Activated T-helper 2 cell treated with anti-CD3 and anti-CD28 coated beads, Interferon-gamma antibody, Interleukin-2, Interleukin-4, amounts not matched to agents 10 μg/mL and 5 μg/mL and 100 μg/mL, durations not matched to agents 14 hours and 24 hours and 36 hours (primary cell): ENCODE measurements at places on chromosomes 6 and 20. TPM values are rescaled to one million over a fixed set of nuclear protein-coding genes. Genes with fewer than 3 reads are reported as not detected.
A peak's percentile ranks its signal among the peaks of the same experiment; 100 is the strongest.

CALHM5 gene
- not detected in 2 replicates for total RNA-seq

DNA sequence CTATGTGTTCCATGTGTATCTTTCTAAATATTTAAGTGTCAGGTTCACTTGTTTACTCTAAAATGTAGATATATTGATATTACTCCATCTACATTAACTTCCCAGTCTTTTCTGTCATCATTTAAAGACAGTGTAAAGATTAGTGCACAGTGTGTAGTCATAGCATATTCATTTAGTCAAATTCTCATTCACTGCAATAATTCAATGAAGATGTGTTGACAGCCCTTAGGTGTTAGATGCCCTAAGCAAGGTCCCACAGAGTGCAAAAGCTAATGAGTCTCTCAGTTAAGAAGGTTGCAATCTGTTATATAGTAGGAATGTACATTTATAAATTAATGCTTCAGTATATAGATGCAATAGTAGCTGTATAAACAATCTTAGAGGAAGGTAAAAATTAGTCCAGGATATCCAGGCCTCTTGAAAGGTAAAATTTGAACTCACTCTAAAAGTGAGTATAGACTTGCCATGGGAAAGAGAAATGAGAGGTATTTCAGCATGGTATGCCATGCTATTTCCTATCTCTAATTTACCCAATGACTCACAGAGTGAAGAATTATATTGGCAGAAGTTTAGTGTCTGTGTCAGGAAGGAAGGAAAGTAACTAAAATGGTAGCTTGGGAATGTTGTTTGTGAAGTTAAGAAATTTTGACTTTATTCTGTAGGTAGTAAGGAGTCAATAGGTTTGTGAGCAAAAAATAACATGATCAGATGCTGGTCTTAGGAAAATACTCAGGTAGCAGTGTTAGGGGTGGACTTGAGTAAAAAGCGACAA lies 969.9 kb upstream of the CITED2 start:
- DNase-seq, result no peak

DNA sequence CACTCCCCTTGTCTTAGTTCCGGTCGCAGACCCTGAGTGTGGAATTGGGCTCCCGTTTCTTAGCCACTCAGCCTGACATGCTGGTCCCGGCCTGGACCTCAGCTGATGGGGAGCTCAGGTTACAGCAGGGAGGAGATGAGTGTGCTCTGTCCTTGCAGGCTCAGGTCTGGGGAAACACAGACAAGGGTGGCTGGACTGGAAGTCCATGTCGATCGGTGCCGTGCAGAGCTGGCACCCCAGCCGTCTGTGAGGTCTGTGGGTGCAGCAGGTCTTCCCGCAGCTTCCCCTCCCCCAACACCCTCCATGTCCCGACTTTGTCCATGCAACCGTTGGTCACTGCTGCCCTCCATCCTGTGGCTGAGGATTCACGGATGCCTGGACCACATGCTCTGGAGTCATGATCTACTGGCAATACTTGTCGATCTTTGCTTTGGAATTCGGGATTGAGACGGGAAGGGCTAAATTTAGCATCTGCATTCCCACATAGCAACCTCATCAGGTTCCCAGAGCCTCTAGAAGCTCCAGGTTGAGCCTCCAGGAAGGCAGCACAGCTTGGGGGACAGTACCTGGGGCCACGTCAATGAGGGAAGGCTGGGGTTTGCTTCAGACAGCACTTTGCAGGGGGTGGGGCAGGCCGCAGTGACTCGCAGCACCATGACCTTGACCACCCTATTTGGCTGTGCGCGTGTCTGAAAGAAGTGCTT lies 118.8 kb downstream of the PSMB1 start:
- DNase-seq, result no peak

DDX43 gene
- 0.28 and 0.52 TPM in 2 replicates for total RNA-seq

DNA sequence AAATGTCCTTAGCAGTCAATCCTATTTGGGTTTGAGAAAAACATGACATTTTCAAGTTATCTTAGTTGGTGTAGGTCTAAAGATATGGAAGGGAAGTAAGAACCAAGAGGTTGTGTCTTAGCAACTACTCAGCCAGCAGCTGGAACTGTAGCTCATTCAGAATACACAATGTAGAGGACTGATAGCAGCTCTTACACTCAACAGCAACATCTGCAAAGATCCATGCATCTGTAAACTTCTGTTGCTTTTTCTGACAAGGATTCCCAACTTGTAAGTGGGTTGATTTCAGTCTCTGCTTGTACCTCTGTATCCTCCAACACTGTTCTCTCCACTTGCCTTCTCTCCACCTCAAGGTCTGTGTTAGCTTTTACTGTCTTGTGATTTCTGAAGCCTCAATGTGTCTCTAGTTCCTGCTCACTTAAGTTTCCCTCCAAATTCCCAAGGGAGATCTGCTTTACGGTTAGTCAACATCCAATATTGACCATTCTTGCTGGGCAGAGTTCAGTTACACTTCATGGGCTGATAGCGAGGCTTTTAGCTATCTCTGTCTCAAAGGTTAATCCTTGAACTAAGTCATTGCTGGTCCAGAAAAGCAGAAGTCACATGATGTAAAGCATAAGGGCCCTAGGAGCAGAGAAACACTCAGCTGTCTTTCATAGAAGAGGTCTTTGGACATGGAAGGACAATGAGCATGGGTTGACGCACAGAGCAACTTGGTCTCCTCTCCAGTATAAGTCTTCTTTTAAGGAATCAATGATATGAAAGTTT lies 71.6 kb upstream of the LGSN start:
- no peak for DNase-seq

GRCh38 chr6:133802861-133803260 lies 86.1 kb upstream of the TCF21 start:
- DNase-seq, result no peak

PDE10A gene
- total RNA-seq, result 0.05 TPM in 1 of 2 replicates, not detected in the other

- DNase-seq, result no peak
Measured at GRCh38 chr20:62493253-62493885, 17.6 kb upstream of the GATA5 start.

DNA sequence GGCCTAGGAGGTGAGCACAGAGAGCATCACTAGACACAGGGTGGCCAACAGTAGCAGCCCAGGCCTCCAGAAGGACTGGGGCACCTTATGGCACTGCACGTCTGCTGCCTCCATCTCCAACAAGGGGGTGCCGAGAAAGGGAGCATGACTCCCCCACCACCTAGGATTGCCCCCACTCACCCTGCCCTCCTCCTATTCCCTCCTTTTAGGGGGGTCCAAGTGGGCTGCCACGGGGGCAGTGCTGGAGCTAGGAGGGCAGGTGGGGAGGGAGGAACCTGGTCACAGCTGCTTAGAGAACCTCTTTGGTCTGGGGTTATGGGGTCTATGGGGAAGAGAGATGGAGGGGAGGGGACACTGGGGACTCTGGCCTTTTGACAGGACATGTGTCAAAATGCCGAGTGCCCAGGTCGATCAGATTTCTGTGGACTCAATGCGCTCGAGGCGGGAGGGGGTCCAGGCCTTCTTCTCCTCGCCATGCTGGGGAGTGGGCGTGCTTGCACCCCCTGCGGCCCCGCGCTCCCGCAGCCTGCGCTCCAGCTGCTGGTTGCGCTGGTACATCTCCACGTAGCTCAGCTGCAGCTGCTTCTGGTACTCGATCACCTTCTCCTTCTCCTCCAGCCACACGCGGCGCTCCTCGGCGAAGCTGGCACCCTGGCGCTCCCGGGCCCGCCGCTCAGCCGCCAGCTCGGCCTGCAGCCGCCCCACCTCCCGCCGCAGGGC lies 4.5 kb upstream of the FASTKD5 start:
- DNase-seq, result no peak

- DNase-seq, result peak; percentile 33
Measured at GRCh38 chr6:40640599-40641227, 53.5 kb upstream of the LRFN2 start.

MGME1 gene
- 30.0 and 33.0 TPM in 2 replicates for total RNA-seq

SS18L1 gene
- total RNA-seq, result 26.0 and 30.7 TPM in 2 replicates

RIMS4 gene
- total RNA-seq, result not detected in 2 replicates

- no peak for DNase-seq
Measured at GRCh38 chr20:51484831-51485230, 57.7 kb downstream of the NFATC2 start.

DNA sequence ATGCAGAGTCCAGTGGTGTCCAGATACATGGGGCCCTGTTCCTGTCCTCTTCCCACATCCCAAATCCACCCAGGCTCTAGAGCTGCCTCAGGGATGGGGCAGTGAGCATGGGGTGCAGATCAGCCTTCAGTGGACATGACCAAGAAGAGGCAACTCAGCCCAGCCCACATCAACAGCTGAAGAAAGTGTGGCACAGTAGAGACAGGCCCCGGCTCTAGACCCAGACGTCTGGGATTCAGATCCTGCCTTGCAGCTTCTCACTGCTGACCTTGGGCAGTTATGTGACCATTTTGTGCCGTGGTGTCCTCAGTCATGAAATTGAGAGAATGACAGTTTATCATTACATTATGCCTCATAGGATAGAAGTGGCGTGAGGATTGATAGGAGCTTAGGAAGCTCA lies 54.6 kb upstream of the CST7 start:
- DNase-seq, result no peak

DNA sequence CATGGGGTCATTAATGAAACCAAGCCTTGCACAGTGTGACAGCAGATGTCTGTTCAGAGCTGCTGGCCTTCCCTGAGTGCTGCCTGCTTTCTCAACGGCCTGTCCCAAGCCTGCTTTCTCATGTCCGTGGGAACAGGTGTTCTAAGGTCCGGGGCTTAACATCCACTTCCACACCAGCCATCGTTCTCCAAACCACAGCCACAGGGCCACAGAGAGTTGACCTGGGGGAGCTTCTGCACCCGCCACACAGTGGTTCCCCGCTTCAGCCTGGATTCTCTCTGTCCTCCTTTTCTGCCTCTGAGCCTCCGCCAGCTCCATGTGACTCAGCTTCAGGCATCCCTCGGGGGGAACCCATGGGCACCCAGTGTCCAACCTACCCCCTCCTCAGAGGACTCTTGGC lies 26.9 kb upstream of the PPP1R3G start:
- DNase-seq, result no peak

POM121L2 gene
- total RNA-seq, result not detected in 2 replicates

TTBK1 gene
- 1.5 TPM in 2 replicates for total RNA-seq

FBXO9 gene
- total RNA-seq, result 70.7 and 79.2 TPM in 2 replicates

OVOL2 gene
- not detected in 2 replicates for total RNA-seq

DNA sequence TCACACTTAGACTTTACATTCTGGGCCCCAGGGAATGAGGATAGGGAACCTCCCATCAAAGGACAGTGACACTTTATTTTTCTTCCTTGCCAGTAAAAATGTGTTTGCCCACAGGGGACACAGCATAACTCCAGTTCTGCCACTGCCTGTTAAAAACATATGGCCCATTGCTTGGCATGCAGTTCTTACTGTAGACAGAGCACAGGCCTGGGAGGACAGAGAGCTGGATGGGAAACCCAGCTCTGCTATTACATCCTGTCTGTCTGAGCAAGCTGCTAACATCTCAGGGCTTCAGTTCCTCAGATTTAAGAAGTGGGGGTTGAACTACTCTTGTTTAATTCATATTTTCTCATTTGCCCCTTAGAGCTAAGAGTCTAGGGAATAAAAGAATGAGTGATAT lies 120.2 kb downstream of the AKAP7 start:
- DNase-seq, result no peak

DNA sequence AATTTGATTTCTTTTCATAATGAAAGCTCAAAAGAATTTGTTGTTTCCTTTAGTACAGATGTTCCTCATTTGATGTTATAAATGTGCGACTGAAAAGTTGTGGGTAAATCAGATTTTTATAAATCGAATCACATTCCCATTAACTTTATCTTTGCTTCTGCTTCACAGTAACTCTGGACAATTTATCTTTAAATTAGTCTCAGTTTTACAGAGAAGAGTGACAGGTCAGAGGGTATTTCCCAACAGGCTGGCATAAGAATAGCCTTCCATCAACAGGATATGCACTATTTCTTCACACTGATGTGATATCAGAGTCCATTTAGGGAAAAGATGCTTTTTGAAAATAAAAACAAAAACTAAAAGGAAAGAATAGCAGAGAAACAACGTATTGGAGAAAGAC lies 286.9 kb downstream of the FRK start:
- no peak for DNase-seq

- DNase-seq, result no peak
Measured at GRCh38 chr6:161038229-161039031, 46.9 kb downstream of the MAP3K4 start.

CLVS2 gene
- not detected in 2 replicates for total RNA-seq

EGFL8 gene
- total RNA-seq, result 9.5 and 11.5 TPM in 2 replicates

DNA sequence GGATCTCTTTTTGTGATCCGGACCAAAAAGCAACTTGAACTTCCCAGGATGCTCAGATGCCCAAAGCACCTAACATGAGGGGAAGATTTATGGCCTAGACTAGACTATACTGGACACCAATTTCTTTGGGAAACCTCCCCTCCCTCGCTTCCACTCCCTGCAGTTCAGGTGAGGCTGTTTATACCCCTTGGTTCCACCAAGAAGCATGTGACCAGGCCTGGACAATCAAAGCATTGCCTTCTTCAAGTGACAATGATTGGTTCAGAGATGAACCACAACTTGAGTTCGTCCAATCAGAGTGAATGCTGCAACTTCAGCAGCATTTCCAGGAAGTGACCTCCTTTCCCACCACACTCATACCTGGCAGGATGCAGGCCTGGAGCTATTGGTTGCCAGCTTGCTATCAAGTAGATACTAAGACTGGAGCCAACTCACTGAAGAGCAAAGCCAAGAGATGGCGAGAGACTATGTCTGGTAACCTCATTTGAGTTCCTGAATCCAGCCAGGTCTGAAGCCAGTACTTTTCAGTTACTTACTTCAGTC lies 45.6 kb upstream of the SLC9A8 start:
- no peak for DNase-seq
